ENCODE measurements at places on chromosomes 6 and 20.

GRCh38 chr6:33758815-33759216 is 12.1 kb upstream of the IP6K3 start:
- DNase-seq, result no peak

- no peak for DNase-seq
These were observed 95.3 kb downstream of the NFATC2 start for GRCh38 chr20:51447097-51447764.

- no peak for DNase-seq
These were observed 23.5 kb downstream of the GFOD1 start for GRCh38 chr6:13463941-13464340.

DNA sequence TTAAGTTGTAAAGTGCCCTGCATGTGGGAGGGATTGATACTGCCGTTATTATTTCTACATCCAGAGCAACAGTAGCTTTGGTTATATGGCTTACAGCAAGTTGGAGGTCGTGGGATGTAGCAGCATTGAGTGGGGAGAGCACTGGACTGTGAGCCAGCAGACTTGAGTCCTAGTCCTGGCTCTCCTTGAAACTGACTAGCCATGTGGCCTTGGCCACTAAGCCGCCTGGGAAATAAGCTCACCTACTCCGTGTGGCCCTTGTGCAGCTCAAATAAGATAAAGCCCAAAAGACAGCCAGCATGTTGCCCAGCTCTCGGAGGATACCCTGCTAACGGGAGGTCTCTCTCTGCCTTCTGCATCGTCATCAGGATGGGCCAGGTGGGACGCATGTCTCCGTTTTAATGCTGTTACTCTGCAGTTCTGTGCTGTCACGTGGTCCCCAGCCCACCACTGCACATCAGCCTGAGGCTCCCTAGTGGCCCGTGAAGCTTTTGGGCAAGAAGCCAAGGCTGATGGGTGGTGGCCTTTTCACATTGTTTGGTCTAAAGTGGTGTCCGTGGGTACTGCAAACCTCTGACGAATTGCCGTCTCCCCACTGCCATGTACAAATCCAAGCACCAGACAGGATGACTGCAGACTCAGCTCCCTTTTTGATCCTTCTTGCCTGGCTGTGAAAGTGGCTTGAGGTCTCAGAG is 7.9 kb downstream of the EPB41L1 start:
- DNase-seq, result no peak

DNA sequence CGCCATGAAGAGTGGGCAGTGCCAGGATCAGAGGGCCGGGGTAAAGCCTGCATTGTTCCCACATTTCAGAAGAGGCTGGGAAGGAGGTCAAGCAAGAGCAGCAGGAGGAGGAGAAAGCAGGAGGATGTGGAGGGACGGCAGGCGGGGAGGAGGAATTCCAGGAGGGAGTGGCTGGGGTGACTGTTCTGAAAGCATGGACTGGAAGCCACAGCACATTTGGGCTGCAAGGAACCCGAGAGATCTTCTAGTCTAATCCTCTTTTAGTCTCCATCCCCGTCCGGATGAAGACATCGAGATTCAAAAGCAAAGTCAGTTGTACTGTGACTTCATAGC is 76.9 kb downstream of the FAM50B start:
- no peak for DNase-seq

DNA sequence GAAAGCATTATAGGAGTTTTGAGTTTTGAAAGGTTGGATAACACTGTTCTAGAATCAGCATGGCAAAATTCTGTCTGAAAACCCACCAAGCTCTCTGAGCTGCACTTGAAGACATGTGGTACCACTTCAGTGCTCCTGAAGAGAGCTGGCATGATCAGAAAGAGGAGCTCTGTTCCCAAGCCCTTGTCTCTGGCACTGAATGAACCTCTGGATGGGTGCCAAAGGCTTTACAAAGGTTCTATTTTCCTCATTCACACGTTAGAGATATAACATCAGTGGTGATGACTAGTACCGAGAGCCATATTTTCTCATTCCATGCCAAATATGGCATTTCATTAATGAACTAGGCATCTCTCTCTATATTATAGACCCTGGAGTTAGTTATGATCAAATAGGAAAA is 301.8 kb upstream of the ID4 start:
- DNase-seq, result no peak

- no peak for DNase-seq
These were observed 4.3 kb downstream of the FAM217A start for GRCh38 chr6:4074478-4075235.

- no peak for DNase-seq
These were observed 937 bp downstream of the TAF8 start for GRCh38 chr6:42051268-42051653.

- DNase-seq, result no peak
These were observed 27.1 kb downstream of the CHMP4B start for GRCh38 chr20:33838035-33838864.
